ENCODE measurements at places on chromosomes 16 and 17. TPM values are rescaled to one million over a fixed set of nuclear protein-coding genes. Genes with fewer than 3 reads are reported as not detected.

The PPM1E gene
- not detected for total RNA-seq

The ANKFN1 gene
- 1.2 TPM for total RNA-seq

The HSD11B2 gene
- total RNA-seq = 0.65 TPM

The GJD3 gene
- total RNA-seq = not detected

The CFAP97D1 gene
- total RNA-seq = not detected

The MXRA7 gene
- 114 TPM for total RNA-seq

The THOC6 gene
- total RNA-seq = 36.8 TPM

The RCVRN gene
- not detected for total RNA-seq

The ACSM2B gene
- total RNA-seq = not detected

The PLEKHH3 gene
- 8.4 TPM for total RNA-seq

The KRTAP9-9 gene
- total RNA-seq = not detected

The IGF2BP1 gene
- total RNA-seq = 10.0 TPM

The C16orf46 gene
- total RNA-seq = 0.32 TPM

The NLGN2 gene
- total RNA-seq = 2.6 TPM

The KRT222 gene
- total RNA-seq = not detected

The MT1F gene
- 0.32 TPM for total RNA-seq
